ENCODE measurements at places on chromosomes 11 and 22.

- DNase-seq: no peak
Measured at GRCh38 chr11:19769820-19770219, 57.2 kb downstream of the NAV2 start.

DNA sequence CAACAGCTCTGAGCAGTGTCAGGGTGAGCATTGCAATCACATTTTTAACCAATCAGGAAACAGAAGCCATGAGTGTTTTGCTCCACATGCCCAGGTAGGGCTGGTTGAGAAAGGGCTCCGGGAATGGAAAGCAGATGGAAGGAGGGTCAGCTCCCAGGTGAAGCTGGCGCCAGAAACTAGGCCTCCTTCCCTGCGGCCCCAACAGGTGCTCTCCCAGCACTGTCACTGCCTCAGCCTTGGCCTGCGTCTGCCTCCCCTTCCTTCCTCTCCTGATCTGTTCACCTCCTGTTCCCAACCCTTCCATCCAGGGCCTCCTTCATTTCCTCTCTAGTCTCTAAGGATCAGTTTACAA, 4.6 kb upstream of the VSIG10L2 start:
- no peak for DNase-seq

DNA sequence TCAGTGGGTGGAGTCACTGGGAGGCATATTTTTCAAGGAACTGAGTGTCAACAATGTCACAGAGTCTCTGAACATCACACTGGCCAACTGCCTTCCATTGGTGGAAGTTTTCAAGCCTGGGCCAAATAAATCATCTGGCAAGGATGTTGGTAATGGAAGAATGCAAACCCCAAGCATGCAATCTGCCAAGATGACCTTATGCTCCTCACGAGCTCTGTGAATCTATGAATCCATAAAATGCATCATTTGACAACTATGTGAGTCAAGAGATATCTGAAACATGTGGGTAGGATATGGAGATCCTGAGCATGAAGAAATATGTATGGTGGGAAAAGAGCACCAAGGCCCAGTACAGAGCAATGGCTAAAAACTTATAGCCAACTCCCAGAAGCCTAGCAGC, 122.2 kb downstream of the PLEKHA7 start:
- DNase-seq: no peak

DNA sequence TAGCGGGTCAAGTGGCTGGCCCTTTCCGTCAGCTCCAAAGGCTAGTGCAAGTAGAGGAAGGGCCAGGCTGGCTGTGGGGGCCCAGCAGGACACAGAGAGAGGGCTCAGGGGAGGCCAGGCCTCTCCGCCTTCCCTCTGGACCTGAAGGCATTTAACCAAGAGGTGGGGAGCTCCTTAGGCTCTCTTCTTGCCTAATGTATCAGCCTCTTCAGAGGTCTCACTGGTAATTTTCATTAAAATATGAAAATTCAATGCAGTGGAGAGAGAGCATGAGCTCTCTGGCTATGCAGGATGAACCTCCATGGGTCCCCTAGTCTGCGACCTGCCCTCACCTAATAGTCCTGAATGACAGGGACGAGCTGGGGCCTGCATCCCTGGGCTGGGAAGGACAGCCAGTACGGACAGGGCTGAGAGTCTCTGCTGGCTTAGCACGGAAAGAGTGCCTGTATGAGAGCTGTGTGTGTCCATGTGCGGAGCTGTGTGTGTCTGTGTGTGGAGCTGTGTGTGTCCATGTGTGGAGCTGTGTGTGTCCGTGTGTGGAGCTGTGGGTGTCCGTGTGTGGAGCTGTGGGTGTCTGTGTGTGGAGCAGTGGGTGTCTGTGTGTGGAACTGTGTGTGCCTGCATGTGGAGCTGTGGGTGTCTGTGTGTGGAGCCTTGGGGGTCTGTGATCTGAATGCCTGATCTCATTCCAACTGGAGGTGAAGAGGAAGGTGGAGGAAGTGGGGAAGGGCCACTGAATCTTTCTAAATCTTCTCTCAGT, 2.4 kb downstream of the ALX4 start:
- DNase-seq: no peak

DNA sequence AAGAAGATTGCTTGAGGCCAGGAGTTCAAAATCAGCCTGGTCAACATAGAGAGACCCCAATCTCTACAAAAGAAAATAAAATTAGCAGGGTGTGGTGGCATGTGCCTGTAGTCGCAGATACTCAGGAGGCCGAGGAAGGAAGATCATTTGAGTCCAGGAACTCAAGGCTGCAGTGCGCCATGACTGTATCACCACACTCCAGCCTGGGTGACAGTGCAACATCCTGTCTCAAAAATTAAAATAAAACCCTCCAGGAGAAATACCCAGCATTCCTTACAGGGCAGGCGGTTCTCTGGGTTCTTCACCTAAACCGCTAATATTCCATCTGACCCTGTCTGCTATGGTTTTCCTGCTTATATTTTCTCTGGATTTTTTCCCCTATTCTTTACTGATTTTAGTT, 13.5 kb downstream of the TCF20 start:
- DNase-seq: peak; percentile 20

Measured in hematopoietic multipotent progenitor cell treated with erythropoietin and hydrocortisone succinate and interleukin-3 and kit ligand, for 4 days (in vitro differentiated cells).